ENCODE measurements at places on chromosomes 7 and 10. TPM values are rescaled to one million over a fixed set of nuclear protein-coding genes. Genes with fewer than 3 reads are reported as not detected.

DNA sequence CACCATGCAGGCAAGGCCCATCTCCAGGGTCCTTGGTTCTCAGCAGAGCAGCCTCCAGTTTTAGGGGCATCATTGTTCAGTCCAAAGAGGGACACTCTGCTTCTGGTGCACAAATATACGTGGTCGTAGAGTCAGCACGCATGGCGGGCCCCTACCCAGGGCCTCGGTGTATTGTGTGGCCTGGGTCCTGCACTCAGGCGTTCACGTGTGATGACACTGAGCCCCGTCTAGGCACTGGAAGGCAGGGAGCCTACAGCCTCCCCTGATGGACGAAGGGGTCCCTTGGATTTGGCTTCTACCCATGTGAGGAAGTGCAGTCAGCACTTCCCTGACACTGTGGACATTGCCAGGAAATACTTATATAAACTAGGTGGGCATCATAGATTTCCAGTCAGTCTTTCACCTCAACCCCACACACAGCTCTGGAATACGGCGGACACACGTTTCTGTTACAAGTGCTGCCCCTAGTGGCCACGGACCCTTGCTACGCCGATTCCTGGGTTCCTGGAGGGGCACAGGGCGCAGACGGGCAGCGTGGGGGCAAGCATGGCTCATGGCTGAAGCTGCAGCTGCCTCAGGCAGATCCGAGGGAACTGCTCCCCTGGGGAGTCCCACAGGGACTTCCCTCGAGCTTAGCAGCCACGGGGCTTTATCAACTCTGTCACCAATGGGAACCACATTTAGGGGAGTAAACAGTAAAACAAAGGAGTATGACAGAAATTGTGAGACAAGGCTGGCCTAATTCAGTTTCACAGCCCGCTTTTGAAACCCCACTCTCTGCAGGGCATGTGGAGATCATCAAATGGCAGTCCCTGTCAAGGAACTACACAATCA is 25.4 kb downstream of the AIFM2 start:
- no peak for DNase-seq

The EGR2 gene
- 3.0 TPM for total RNA-seq

GRCh38 chr10:36164556-36165504 is 522.7 kb upstream of the FZD8 start:
- no peak for DNase-seq

- no peak for DNase-seq
These were observed 42.8 kb downstream of the GRB10 start for GRCh38 chr7:50739744-50740435.

DNA sequence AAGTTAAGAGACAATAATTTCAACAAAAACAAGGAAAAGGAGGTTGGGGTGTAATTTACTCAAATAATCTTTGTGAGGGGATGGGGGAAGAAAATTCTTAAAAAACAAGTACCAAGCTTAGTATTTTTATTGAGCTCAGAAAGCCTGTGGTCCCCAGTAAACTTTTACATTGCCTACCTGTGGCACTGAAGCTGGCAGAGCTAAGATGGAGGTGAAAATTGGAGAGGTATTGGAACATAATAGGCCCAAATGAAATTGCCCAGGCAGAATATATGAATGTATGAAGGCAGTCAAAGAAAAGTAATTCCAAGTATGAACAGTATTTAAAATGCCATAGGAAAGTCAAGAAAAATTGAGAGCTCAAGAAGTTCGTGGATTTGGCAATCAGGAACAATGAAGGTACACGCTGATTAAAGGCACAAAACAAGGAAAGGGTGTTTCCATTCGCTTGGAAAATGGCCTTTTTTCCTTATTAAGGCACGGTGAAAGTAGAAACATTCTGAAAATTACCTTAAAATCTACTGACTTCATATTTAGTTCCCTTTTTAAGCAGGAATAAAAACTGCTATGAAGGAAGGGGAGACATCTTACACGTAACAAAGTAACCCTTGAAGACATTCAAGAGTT is 3.4 kb upstream of the KMT2E start:
- DNase-seq, result no peak

The POM121 gene
- total RNA-seq, result 25.0 TPM

The SEMA3A gene
- total RNA-seq, result 19.4 TPM

DNA sequence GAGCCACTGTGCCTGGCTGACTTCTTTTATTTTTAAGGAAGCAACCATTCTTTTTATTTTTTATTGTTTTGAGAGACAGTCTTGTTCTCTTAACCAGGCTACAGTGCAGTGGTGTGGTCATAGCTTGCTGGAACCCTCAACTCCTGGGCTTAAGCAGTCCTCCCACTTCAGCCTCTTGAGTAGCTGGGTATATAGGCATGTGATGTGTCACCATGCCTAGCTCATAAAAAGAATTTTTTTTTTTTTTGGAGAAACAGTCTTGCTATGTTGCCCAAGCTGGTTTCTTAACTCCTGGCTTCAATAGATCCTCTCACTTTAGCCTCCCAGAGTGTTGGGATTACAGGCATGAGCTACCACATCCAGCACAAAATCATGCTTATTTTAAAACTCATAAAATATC is 5.8 kb downstream of the MCU start:
- DNase-seq, result no peak

DNA sequence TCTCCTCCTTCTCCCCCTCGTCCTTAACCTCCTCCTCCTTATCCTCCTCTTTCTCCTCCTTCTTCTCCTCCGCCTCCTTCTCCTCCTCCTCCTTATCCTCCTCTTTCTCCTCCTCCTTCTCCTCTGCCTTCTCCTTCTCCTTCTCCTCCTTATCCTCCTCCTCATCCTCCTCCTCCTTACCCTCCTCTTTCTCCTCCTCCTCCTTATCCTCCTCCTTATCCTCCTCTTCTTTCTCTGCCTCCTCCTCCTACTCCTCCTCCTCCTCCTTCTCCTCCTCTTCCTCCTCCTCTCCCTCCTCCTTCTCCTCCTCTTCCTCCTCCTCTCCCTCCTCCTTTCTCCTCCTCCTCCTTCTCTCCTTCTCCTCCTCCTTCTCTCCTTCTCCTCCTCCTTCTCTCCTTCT is 14.5 kb downstream of the PLXNA4 start:
- DNase-seq, result no peak

DNA sequence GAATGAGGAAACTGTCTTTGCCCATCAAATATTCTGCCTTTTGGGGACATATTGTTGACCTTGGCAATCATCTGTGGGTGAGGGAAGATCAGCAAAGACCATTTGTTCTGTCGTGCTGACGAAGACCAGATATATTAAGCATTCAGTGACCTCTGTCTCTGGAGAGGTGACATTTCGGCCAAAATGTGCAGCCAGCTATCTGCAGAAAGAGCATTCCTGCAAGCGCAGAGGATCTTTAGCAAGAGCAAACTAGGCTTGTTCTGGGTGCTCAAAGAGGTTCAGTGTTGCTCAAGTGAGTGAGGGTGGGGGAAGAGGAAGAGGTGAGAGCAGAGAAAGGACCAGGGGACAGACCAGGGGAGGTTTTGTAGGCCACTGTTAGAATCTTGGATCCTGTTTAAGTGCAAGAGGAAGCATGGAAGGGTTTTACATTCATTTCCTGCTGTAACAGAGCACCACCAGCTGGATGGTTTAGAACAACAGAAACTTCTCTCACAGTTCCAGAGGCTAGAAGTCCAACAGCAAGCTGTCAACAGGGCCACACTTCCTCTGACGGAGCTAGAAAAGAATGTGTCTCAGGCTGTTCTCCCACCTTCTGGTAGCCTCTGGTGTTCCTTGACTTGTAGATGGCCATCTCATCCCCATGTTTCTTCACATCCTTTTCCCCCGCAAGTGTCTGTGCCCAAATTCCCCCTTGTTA is 11.2 kb downstream of the C10orf120 start:
- no peak for DNase-seq

GRCh38 chr7:51592842-51593599 is 276.4 kb upstream of the COBL start:
- no peak for DNase-seq

The HTR5A gene
- total RNA-seq, result not detected

The ASZ1 gene
- not detected for total RNA-seq

DNA sequence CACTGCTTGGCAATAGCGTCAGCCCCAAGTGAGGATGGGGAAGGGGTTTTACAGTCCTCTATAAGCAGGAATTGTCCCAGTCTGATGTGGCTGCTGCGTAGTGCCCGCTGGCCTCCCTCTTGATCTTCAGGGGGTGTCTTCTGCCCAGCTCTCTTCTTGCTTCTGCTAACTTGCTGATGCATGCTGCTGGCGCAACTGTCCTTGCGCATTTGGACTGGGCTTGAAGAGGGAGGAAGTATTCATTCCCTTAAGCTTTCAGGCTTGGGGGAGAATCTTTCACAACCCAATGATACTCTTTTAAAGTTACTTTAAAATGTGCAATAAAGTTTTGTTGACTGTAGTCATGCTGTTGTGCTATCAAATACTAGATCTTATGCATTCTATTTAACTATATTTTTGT is 10.3 kb downstream of the GALNT11 start:
- no peak for DNase-seq

Data from posterior vena cava (tissue), 2 donors.